ENCODE measurements at places on chromosomes 2 and 18. TPM values are rescaled to one million over a fixed set of nuclear protein-coding genes. Genes with fewer than 3 reads are reported as not detected.

Gene ABCG8
- not detected for total RNA-seq

DNA sequence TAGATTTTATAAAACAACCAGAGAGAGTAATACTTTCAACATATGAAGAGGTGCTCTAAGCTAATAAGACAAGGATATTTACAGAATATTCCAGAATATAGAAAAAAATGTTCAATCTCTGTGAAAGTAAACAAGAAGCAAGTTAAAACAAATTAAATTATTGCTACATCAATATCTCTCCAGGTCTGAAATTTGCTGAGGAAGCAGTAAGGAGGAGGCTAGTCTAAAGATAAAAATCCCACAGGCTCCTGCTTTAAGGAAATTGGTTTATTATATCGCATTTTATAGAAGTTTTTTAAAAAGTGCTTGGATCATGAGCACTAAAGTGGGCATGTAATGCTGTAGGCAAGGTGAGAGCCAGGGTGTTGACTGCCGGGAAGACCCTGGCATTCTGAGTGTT is 39.7 kb upstream of the ASB18 start:
- DNase-seq = no peak

DNA sequence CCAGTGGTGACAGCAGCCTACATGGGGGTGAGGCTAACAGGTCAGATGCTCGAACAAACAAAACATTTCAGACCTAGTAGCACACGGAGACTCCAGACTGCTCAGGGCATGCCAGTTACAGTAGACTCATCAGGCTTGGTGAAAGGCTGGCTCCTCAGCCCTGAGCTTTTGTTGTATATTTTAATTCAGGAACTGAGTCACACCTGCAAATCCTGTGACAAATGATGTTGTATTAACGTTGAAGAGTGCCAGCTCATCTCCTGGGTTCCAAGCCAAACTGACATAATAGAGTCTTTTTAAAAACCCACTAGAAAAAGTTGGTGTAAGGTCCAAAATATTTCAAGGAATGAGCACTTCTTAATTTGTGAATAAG is 65.3 kb downstream of the C1D start:
- DNase-seq = no peak

Gene SRSF7
- total RNA-seq = 135 TPM

DNA sequence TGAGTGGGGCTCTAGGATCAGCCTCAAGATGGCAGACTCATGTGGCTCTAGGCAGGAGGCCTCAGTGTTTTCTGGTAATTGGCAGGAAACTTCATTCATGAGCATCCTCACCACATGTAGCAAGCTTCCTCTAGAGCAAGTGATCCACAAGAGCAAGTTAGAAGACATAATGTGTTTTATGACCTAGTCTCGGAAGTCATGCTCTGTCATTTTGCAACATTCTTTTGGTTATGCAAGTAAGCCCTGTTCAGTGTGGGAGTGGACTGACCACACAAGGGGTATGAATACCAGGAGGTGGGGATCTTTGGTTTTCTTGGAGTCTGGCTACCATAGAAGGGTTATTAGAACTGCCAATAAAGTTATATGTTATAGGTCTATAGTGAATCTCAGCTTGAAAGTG is 66.8 kb upstream of the STK39 start:
- DNase-seq = no peak

DNA sequence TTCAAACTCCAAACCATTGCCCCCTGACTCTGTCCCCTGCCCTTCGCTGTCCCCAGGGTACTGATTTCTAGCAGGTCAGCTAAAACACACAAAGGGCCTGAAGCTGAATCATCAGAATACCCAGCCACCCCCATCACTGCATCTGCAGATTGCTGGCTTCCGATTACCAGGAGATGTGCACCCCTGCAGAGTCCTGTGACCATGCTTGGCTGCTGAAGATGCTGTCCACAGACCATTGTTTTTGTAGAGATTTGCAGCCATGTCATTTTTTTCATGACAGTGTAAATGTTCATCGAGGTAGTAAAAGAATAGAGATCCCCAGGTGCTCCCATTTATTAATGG is 463.3 kb downstream of the STK39 start:
- DNase-seq = no peak

All from breast epithelium (tissue), 4 donors.